Ascending aorta (tissue), 2 donors: ENCODE measurements at places on chromosomes 7 and 10. TPM values are rescaled to one million over a fixed set of nuclear protein-coding genes. Genes with fewer than 3 reads are reported as not detected.

Gene PIP
- not detected for total RNA-seq

Gene EIF5AL1
- total RNA-seq = 0.21 TPM

GRCh38 chr10:25078658-25079431, 62.4 kb downstream of the THNSL1 start:
- H3K27me3 ChIP-seq = no peaks in the 10 kb centered on the region
- DNase-seq = no peak
- no peaks in the 10 kb centered on the region for H3K36me3 ChIP-seq
- no peak overlapping the region for H3K4me3 ChIP-seq
- peaks cover 15% of the 10 kb centered on the region for H3K4me1 ChIP-seq
- H3K27ac ChIP-seq = no peak overlapping the region

- no peaks in the 10 kb centered on the region for H3K4me1 ChIP-seq
- no peaks in the 10 kb centered on the region for H3K36me3 ChIP-seq
- H3K27ac ChIP-seq = peak overlapping the region; percentile 56
- DNase-seq = no peak
Measured at GRCh38 chr7:71198391-71198790, 66.4 kb downstream of the GALNT17 start.

DNA sequence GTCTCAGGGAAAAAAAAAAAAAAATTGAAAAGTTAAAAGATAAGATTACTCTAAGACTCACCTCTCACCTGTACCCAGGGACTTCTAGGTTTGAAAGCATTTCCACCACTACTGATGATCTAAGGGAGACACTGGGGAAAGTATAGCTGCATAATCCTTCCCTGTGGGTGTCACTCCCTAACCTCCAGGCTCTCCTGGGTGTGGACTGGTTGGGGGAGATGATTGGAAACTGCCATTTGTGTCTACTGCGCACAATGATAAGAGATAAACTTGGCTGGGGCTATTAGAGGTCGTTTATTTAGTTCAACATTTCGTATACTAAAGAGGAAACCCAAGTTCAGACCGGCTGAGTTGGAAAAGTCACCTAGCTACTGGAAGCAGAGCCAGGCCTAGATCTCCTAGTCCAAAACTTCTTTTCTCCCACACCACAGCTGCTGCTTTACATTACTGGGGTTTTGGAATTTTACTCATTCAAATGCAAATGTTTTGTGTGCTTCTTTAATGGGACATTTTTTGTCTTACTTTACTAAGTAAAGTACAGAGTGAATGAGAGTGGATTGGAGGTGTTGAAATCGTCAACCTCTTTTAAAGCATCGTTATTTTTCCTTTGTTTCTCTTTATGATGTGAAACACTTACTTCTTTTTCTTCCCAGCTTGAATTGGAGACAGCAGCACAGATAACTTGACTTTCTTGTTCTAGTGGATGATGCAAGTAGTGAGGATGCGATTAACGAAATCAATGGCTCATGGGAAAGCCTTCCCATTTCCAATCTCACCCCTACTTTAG, 22.3 kb upstream of the SEC61G start:
- H3K27ac ChIP-seq = no peak overlapping the region
- no peak for DNase-seq
- no peaks in the 10 kb centered on the region for H3K27me3 ChIP-seq
- H3K4me1 ChIP-seq = no peaks in the 10 kb centered on the region
- no peaks in the 10 kb centered on the region for H3K36me3 ChIP-seq

DNA sequence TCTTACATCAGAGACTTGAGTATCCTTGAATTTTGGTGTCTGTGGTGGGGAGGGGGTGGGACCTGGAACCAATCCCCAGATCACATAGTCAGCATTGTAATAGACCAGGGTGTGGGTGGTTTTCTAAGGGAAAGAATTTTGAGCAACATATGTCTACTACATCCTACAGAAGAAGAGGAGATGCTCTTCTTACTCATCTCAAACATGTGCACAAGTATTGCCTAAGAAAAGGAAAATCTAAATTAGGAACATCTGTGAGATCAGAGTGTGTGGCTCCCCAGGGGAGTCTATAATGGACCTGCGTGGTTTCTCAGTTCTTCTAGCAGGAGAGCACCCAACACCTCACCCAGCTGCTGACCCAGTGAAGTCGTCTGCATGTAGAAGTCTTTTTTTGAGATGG, 148.8 kb downstream of the CCDC3 start:
- no peaks in the 10 kb centered on the region for H3K27me3 ChIP-seq
- no peak for DNase-seq
- H3K36me3 ChIP-seq = no peaks in the 10 kb centered on the region
- peaks cover 2% of the 10 kb centered on the region for H3K4me1 ChIP-seq
- no peak overlapping the region for H3K4me3 ChIP-seq
